ENCODE measurements at places on chromosomes 7 and 10. TPM values are rescaled to one million over a fixed set of nuclear protein-coding genes. Genes with fewer than 3 reads are reported as not detected.

GRCh38 chr10:100174699-100175677, 10.8 kb downstream of the ERLIN1 start:
- H3K27me3 ChIP-seq = no peaks in the 10 kb centered on the region
- H3K4me1 ChIP-seq = no peaks in the 10 kb centered on the region
- no peak overlapping the region for H3K27ac ChIP-seq

DNA sequence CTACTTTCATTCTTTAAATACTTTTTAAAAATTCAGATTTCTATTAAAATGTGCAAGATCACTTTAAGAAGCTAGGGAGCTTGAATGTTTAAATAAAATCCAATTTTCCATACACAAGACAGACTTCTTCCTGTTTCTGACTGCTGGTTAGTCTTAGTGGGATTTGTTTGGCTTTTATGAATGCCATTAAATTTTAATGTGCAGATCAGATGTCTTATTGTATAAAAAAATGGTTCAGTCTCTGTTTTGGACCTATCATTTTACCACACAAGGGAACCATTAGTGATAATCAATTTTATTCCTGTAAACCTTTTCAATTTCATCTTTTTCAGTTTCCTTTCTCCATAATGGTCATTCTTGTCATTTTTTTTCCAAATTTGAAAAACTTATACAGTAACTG, 63.2 kb downstream of the VCL start:
- no peak overlapping the region for H3K27ac ChIP-seq
- H3K4me3 ChIP-seq = no peak overlapping the region
- no peaks in the 10 kb centered on the region for H3K27me3 ChIP-seq
- peaks cover 12% of the 10 kb centered on the region for H3K4me1 ChIP-seq
- peaks cover 30% of the 10 kb centered on the region for H3K36me3 ChIP-seq
- no peak for DNase-seq

DNA sequence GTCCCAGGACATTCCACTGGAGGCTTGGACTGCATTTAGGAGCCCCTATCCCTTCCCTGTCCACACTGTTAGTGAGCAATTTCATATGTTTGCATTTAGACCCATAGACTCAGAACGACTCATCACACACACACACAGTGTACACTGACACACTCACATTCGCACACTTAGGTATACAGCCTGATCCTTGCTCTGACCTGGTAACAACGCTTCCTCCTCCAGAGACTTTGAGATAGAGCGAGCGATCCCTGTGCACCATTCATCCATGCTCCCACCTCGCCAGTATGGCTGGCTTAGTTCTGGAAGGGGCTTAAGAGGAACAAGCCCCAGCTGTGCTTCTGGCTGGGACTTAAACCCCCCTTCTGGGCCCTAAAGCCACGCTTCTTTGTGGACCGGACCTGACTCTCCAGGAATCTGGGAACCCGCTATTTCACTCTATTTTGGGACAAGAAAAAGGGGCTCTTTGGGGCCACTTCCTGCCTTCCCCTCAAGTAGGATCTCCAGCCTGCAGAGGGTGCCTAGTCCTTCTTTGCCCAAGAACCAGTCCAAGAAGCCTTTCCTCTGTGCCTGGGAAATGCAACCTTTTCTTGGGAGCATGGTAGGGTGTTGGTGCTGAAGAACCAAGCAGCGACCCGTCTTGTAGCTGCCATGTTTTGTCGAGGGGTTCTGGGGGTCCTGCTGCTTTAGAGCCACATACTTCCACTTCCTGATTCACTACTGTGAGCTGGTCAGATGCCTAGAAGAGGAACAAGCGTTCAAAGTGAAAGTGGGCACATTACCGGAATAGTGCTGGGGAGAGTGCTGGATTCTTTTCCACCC, 1.1 kb upstream of the HOXA13 start:
- H3K4me3 ChIP-seq = no peak overlapping the region
- H3K36me3 ChIP-seq = no peaks in the 10 kb centered on the region
- H3K4me1 ChIP-seq = peaks cover 10% of the 10 kb centered on the region
- H3K27ac ChIP-seq = no peak overlapping the region
- peaks cover 95% of the 10 kb centered on the region for H3K27me3 ChIP-seq
- no peak for DNase-seq

- H3K36me3 ChIP-seq = no peaks in the 10 kb centered on the region
- H3K27ac ChIP-seq = no peak overlapping the region
- no peaks in the 10 kb centered on the region for H3K4me1 ChIP-seq
- no peak for DNase-seq
Observed at GRCh38 chr7:142867097-142867378, 12.2 kb downstream of the EPHB6 start.

- no peak for DNase-seq
- H3K4me1 ChIP-seq = no peaks in the 10 kb centered on the region
- no peaks in the 10 kb centered on the region for H3K36me3 ChIP-seq
Observed at GRCh38 chr7:151373599-151373998, 32.0 kb downstream of the NUB1 start.

DNA sequence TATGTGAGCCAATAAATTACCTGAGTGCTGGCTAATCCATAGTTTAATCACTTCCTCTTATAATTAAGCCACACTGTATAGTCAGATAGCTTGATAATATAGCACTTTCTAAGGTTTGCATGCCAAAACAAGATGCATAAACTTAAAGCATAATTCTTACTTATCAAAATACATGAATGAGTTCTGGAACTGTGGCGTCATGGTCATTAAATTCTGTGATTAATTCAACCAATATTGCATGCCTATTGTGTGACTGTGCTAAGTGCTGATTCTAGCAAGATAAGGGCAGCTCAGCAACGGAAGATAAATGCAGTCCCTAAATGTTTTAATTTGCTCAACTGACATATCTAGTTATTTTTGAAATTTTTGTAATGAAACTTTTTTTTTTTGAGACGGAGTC, 29.7 kb downstream of the HOXA1 start:
- H3K4me3 ChIP-seq = no peak overlapping the region
- H3K4me1 ChIP-seq = peaks cover 4% of the 10 kb centered on the region
- peak; percentile 88 for DNase-seq
- no peaks in the 10 kb centered on the region for H3K36me3 ChIP-seq

GRCh38 chr7:1520539-1521234, 9.8 kb upstream of the MAFK start:
- peak overlapping the region; percentile 91 for H3K27ac ChIP-seq
- no peaks in the 10 kb centered on the region for H3K36me3 ChIP-seq

DNA sequence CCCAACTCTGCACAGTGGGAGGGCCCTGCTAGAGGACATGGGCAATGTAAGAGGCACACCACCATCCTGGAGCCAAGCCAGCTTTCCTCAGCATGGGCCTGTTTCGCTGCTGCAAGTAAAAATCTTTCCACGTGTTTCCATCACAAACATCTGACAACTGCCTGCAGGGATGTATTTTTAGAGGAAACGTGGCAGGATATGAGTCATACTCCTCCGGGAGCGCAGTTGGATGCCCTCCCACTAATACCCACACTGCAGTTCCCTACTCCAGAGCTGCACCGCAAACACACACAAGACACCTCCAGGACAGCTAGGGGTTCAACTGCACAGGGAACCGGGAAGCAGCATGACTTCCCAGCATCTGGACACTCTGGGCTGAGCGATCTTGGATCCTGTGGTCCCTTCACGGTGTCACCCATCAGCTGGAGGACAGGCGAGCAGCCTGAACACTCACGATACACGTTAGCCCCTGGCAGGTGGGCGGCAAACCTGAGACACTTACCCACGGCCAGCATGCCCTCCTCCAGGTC, 26.1 kb downstream of the PLAC9 start:
- peak; percentile 97 for DNase-seq
- peaks cover 28% of the 10 kb centered on the region for H3K36me3 ChIP-seq
- peaks cover 49% of the 10 kb centered on the region for H3K4me1 ChIP-seq
- H3K4me3 ChIP-seq = no peak overlapping the region
- peak overlapping the region; percentile 62 for H3K27ac ChIP-seq

DNA sequence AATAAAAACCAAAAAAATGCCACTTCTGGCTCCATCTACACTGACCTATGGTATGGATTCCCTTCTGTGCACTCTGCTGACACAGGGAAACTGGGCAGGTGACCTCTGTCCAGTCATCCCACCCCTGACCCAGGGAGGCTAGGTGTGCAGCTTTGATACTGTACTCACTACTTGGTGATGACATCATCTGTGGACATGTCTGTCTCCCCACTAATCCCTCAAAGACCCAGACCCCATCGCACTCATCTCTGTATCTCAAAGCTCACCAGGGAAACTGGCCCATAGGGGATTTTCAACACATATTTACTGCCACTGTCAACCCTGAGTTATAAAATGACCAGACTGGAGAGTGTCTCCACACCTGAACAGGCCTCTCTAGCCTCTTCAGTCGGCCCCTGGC, 10.6 kb downstream of the SGMS1 start:
- no peaks in the 10 kb centered on the region for H3K36me3 ChIP-seq
- H3K27ac ChIP-seq = no peak overlapping the region
- no peak for DNase-seq
- H3K4me1 ChIP-seq = no peaks in the 10 kb centered on the region
- no peak overlapping the region for H3K4me3 ChIP-seq

DNA sequence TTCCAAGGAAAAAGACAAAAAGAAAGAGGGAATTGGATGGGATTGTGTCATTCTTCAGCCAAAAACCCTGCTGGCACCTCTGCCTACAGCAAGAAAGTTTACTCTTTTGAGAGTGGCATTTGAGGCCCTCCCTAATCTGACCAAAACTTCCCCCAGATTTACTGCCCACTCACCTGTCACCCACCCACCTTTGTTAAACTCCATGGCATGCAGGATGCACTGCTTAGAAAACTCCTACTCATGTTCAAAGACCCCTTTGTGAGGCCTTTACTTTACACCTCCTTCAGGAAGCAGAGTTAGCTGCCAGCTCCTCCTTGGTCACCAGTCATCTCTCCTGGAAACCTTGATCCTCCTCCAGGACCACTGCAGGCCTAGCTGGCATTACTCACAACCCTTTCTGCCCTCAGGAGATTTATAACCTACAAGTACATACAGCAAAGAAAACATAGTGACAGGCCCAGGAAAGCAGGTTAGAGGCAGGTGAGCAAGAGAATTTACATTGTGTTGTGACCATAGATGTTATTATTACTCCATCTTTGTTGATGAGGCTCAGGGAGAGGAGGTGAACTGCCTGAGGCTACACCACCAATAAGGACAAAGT, 10.3 kb upstream of the PLAC9 start:
- no peak overlapping the region for H3K27ac ChIP-seq
- no peaks in the 10 kb centered on the region for H3K4me1 ChIP-seq
- no peak overlapping the region for H3K4me3 ChIP-seq
- DNase-seq = no peak
- no peaks in the 10 kb centered on the region for H3K27me3 ChIP-seq

DNA sequence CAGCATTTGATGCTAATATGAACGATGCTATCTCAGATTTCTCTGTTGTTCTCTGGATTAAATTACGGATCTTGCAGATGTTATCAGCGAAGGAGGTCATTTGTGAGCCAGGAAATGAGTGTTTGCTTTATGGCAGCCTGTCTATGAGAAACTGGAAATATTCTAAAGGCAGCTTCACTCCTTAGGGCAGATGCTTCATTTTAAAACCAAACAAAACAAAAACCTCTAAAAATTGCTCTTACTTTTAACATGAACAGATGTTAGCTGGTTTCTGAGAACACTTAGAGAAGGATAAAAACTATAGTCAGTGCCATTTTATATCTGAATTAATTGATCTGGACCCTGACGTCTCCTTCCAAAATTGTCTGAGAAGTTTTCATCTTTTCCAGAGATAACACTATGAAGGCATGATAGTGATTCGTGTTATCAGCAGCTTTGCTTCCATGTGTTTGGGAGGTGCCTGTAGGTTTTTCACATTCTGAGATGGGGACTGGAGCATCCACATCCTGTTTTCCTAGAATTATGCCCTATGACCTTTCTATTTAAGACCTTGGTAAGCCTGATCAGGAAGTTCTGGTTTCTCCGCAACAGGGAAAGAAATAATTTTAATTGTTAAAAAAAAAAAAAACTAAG, 53.1 kb downstream of the CPED1 start:
- H3K4me3 ChIP-seq = no peak overlapping the region
- no peak for DNase-seq
- H3K27ac ChIP-seq = peak overlapping the region; percentile 34

DNA sequence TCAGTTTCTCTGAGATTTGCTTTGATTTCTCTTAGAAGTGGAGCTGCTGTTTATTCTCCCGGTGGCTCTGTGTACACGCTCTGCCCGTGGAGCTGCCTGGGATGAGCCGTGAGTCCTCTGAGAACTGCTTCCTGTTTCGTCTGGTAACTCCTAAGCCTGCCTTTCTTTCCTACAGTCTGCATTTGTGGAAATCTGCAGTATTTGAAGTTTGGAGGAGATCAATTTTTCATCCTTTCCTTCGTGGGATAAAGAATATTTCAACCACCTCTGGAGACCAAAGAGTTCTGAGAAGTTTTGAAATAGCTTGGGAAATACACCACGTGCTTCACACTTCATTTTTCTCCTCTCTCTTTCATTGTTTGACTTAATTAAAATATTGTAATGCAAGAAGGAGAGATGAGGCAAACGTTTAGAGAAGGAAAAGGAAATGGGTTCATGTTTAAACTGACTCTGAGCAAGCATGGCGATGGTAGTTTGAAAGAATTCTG, 311.9 kb downstream of the LRMDA start:
- no peaks in the 10 kb centered on the region for H3K36me3 ChIP-seq
- H3K27me3 ChIP-seq = peaks cover 4% of the 10 kb centered on the region
- DNase-seq = no peak
- no peak overlapping the region for H3K27ac ChIP-seq

DNA sequence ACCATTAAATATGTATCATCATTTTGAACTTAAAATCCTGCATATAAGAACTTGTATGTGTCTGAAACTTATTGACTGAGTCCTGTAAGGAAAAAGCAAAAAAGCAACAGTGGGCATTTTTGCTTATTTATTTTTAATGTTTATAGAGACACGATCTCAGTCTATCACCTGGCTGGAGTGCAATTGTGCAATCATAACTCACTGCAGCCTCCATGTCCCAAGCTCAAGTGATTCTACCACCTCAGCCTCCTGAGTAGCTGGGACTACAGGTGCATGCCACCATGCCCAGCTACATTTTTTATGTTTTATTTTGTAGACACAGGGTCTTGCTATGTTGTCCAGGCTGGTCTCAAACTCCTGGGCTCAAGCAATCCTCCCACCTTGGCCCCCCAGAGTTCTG, 32.2 kb downstream of the MYL10 start:
- peaks cover 13% of the 10 kb centered on the region for H3K27me3 ChIP-seq
- H3K27ac ChIP-seq = no peak overlapping the region
- H3K4me3 ChIP-seq = no peak overlapping the region
- DNase-seq = no peak
- no peaks in the 10 kb centered on the region for H3K36me3 ChIP-seq

DNA sequence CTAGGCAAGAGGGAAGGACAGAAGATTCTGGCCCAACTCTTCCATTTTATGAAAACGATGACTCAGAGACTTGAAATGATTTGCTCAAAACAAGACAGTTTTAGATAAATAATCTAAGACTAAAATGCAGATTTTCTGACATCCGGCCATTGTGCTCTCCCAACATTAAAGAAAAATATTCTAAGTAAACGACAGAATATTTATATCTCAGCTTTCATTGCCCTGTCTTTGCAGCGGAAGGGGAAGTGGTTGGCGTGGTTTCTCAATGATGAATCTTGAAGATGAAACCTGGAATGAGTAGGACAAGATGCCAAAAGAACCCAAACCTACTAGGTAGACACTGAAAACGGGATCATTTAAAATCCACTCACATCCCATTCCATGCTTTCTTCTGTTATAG, 28.9 kb upstream of the NPY start:
- H3K27me3 ChIP-seq = no peaks in the 10 kb centered on the region
- H3K4me3 ChIP-seq = no peak overlapping the region
- H3K27ac ChIP-seq = no peak overlapping the region
- H3K4me1 ChIP-seq = no peaks in the 10 kb centered on the region
- H3K36me3 ChIP-seq = no peaks in the 10 kb centered on the region

CTNNA3 gene
- 0.75 TPM for total RNA-seq

TNS3 gene
- 105 TPM for total RNA-seq

INMT gene
- 0.09 TPM for total RNA-seq

LIPA gene
- 70.1 TPM for total RNA-seq

PDAP1 gene
- 106 TPM for total RNA-seq

All from astrocyte (in vitro differentiated cells and primary cell).